Activated CD4-positive, CD25-positive, alpha-beta regulatory T cell treated with anti-CD3 and anti-CD28 coated beads, Interleukin-2, amount 50 U/mL, for 24 hours (primary cell): ENCODE measurements at places on chromosomes 13 and 19.

DNA sequence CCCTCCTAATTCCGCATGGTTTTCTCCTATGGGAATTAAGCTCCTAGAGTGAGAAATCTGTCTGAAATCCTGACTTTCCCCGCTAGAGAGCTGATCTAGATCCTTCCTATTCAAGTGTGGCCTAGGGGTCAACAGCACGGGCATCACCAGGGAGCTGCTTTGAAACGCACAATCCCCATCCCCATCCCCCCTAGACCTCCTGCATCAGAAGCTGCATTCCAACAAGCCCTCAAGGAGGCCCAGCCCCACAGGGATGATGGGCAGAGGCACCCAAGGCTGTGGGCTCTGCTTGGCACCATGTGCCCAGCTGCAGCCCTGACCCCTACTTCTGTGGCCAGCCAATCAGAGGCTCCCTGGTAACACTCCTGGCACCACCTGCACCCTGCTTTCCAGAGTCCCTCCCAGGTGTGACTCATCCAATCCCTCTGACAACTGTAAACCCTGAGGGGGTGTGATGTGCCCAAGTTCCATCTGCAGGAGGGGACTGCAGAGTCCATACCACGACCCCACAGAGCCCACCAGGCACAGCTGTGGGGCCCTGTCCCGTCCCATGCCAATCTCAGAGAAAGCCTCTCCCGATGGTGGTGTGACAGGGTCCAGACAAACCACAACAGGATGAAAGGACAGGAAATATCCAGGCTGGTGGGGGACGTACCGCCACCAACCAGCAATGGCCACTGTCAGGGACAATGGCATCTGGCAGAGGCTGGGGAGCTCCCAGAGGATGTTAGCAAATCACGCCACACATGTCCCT lies 19.8 kb upstream of the SLC35E1 start:
- no peak for ATAC-seq

DNA sequence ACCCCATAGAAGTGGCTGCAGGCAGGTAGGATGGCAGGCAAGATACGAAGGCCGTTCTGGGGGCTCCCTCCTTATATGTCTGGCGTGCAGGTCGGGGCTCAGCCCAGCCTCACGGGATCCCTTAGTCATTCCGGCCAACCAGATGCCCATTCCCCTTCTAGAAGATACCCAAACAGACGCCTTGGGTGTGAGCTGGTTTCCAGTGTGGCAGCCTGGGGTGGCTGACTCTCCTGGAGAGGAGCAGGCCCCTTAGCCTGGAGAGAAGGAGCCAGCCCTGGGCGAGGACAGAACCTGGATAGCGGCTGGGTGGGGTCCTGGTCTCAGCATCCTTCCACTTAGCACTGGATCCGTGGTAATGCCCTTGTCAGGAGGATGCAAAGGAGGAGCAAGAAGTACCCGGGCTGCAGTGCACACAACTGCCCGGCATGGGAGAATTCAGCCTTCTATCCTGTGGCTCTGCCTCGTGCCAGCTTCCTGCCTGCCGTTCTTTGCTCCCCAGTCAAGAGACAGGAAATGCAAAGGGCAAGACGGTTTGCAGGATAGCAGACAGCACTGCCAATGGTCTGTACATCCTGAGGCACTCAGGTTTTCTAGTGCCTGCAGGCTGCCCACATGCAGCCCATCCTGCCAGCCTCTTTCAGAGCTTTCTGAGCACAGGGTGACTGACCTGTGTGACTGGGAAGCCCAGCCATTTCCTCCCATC lies 56.7 kb upstream of the WASF3 start:
- ATAC-seq, result no peak

DNA sequence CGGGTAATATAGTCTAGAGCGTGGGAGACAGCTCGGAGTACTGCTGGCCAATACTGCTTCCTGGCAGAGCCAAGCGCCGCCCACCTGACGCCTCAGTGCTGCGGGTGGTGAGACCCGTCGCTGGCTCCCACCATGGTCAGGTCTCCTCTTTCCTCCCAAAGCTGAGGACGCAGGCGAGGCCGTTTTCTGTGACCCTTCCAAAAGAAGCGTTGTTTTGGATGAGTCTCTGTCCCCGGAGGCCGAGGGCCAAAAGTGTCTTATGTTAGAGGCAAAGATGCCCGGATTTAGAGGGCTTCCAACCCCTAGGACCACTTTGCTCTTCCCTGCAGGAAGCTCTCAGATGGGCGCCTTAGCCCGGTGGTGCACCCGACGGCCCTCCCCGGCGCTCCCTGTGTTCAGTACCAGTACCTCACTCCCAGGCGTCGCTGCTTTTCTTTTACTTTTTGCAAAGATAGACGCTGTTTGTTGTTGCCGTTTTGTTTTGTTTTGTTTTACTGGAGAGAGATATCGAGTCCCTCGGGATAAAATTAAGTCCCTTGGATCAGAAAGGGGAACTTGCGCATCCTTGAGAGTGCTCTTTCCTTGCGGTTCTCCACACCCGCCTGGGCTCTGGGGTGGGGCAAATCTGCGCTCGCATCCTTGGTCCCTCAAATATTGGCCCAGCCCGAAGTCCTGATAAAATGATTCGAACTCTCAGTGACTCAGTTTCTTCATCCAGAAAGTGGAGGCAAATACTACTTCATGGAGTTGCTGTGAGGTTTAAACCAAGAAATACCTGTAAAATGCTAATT lies 7.0 kb downstream of the PDX1 start:
- ATAC-seq, result no peak

DNA sequence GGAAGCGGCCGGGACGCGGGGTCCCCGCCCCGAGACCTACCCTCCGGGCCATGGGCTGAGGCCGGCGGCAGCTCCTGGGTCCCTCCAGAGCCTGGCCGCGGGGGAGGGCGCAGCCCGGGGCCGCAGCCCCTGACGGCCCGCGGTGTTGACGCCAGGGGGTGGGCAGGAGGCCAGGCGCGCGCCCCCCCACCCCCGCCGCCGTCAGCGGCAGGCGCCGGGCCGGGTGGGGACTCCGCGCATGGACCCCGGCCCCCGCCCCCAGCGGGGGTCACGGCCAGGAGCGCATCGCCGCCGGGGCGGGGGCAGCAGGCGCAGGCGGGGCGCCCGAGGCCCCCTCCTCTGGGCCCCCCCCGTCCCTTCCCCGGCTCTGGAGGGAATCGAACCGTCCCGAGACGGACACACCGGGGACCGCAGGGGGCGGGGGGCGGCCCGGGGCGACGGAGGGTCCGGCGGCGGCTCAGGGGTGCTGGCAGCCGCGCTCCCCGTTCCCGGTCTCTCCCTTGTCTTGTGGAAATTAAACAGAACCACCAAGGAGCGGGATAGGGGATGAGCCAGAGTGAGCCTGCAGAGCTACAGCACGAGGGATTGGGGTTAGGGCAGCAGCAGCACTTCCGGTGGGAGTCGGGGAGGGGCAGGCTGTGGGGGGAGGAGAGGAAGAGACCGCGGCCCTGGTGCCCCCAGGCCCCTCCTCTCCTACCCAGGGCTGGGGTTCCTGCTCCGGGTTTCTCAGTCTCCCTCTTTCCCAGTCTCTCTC lies at the start of gene MEIS3:
Gene MEIS3, minus strand, starts transcription at position 498 of the 754 bp plus-strand sequence. Its CDS starts 446 bp downstream, at position 52.
- ATAC-seq, result no peak

DNA sequence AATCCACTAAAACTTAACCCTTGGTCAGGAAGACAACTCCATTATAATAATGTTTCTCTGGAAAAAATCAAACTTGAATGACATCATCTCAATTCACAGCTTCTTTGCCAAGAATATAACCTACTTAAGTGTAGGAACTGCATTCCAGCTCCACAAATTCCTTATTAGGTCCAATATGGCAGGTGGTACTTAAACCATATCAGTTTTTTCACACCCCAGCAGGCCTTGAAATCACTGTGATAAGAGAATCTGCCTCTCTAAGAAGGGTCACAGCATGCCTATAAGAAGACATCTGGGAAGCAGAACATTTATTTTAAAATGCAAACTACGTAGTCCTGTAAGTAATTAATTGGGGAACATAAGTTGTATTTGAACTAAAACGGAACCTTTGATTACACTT lies 687.8 kb downstream of the DIAPH3 start:
- ATAC-seq, result no peak
